NCI-H1436 (cell line): ENCODE measurements at places on chromosomes 7 and 10.

- no peak for DNase-seq
Measured at GRCh38 chr10:15469111-15469510, 98.0 kb upstream of the FAM171A1 start.

DNA sequence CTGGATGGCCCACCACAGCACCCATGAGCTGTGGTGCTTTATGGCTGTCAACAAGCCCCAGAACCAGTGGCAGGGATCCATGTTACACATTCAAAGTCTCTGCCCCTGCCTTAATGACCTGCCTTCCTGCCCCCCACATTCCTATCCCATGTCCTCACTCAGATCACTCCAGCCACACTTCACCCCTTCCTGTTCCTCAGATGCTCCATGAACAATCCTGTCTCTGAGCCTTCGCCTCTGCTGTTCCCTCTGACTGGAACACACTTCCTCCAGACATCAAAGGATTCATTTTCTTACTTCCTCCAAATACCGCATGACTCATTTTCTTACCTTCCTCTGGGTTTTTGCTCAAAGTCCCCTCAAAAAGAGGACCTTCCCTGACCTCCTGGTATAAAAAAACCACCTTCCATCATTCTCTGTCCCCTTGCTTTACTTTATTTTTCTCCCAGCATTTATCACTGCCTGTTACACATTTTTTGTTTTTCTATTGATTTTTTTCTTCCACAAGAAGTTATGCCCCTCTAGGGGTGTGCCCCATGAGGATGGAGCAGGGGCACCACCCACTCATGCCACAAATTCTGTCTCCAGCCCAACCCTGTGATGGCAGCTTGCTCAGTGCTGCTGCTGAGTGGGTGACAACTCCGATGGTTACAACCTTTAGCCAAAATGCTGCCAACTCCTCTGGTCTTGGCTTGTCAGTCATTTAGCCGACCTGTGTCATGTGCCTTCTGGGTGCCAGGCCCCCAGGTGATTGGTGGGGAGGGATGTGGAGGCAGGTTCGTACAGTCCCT lies 18.2 kb downstream of the COL13A1 start:
- no peak for DNase-seq

GRCh38 chr10:91681361-91682276 lies 48.7 kb upstream of the PPP1R3C start:
- peak; percentile 17 for DNase-seq

DNA sequence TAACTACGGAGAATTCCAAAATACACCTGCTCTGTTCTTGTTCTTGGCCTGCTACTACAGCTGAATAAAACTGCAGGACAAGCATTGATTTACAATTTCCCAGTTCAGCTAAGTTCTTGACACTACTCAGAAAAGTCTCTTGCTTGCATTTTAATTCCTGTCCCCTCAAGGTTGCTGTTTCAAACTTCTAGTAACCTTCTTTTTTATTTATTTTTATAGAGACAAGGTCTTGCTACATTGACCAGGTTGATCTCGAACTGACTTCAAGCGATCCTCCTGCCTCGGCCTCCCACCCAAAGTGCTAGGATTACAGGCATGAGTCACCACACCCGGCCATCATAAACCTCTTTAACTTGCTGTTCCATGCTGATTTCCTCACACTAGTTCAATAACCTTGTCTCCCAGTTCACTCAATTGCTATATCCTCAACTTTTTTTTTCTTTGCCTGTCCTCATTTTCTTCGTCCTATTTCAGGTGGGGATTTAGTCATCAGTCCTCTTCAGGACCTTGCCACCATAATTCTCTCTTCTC lies 79.9 kb downstream of the ARHGAP21 start:
- DNase-seq: no peak

- no peak for DNase-seq
Measured at GRCh38 chr10:63077800-63078199, 55.3 kb upstream of the NRBF2 start.

DNA sequence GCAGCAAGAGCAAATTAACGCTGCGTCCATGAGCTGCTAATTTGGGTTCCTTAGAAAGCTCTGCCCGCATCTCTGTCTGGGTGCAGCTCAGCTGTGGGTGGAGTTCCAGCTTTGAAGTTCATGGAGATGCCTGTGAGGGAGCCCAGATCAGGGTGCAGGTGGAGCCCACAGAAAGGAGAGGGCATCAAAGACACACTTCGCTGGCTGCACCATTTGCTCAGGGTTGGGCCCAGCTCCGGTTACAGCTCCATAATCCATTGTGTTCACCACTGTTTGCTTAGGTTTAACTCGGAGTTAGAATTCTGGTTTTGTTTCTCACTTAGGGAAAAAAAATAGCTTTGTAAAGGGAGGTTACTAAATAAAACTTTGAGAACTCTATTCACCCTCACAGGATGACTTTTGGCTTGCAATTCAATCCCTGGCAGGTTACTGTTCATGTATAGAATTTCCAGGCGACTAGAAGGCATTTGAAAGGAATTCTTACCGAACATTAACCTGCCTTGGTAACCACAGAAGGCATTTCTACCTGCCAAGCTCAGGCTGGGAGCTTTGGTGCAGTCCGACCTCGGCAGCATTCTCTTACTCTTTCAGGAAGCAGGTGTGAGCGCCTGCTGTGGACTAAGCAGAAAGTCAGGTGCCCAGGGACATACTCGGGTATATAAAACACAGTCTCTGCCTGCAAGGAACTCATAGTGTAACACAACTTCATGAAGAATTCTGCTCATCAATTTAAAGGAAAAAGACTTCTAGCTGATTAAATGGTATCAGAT lies 179.5 kb upstream of the RNF32 start:
- no peak for DNase-seq

GRCh38 chr7:11373546-11374142 lies 400.0 kb downstream of the PHF14 start:
- DNase-seq: peak; percentile 36

DNA sequence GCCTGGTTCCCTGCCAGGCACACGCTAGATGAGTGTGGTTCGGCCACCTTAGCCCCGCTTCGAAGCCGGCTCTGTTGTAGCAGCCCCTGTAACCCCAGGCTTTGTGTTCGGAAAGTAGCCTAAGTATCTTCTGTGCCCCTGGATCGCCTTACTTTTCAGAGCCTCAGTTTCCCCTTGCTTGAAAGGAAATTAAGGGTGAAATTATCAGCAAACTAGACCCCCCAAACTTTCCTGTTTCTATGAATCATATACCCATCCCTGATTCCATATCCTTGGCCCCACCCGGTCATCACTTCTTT lies 312 bp downstream of the PDCD11 start:
- no peak for DNase-seq

DNA sequence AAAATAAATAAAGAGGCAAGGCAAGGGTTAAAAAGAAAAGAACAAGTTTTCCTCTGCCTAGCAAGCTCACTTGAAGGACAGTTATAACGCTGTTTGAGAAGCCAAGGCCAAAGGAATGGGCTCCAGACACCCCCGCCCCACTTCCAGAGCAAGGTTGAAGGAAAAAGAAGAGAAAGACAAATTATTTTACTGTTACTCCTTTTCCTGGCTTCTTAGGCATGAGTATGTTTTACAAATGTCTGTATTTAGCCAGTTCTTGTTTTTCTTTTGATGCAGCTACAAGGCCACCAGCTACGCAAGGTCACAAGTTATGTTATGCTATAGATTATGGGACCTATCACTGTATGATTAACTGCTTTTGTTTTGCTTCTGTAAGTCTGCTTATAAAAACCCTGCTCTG lies 94.6 kb downstream of the ZNF22 start:
- DNase-seq: no peak

- no peak for DNase-seq
Measured at GRCh38 chr10:126126866-126127265, 230.5 kb downstream of the FANK1 start.

DNA sequence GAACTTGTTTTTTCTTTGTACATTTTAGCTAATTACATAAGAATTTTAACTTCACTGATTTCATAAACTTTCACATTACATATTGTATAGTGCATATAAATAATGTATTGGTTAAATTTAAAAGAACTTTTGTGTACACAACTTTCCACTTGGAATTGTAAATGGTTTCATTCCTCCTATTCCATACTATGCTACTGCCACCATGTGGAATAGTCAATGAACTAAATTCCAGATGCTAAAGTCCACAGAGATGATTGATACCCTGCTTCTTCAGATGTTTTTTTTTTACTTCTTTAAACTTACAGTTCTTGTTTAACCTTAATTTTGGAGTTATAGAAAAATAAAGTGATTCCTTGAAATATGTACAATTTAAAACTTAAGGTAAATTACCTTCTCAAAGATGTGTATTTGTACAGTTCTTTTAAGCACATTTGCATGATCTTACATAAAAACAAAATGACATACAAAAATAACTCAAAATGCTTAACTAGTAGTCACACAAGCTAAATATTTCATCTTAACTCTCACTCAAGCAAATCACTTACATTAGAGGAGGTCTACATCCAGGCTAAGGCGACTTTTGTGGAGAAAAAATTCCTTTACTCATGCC lies 247.6 kb upstream of the HGF start:
- peak; percentile 1 for DNase-seq

- no peak for DNase-seq
Measured at GRCh38 chr7:84981055-84981976, 205.5 kb downstream of the SEMA3D start.

DNA sequence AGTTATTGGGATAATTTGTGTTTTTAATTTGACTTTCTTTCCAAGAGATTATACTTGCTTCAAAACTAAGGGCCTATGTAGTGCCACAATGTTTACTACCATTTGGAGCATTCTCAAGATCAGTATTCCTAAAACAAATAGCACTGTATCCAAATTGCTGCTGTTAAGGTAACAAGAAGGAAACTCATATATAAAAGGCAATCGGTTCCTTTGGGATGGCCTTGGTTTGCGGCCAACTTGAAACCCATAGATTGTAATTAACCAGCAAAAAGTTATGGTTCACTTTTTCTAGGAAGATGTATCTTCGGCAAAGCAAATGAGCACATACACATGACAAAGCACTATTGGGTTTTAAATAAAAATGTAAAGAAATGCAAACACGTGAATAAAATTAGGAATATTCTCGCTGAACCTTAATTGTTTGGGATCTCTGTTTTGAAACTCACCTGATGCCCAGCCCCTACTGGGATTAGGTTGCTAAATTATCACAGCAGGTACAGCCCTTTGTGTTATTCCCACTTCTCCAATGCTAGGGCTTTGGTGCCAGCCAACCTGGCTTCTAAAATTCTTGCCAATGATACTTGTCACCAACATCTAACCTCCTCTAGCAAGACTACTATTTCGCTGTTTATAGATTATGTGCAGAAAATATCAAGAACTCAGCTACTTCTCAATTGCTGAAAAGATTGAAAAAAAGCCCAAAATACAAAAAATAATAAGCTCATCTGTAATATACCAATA lies 16.0 kb downstream of the CDNF start:
- DNase-seq: no peak

DNA sequence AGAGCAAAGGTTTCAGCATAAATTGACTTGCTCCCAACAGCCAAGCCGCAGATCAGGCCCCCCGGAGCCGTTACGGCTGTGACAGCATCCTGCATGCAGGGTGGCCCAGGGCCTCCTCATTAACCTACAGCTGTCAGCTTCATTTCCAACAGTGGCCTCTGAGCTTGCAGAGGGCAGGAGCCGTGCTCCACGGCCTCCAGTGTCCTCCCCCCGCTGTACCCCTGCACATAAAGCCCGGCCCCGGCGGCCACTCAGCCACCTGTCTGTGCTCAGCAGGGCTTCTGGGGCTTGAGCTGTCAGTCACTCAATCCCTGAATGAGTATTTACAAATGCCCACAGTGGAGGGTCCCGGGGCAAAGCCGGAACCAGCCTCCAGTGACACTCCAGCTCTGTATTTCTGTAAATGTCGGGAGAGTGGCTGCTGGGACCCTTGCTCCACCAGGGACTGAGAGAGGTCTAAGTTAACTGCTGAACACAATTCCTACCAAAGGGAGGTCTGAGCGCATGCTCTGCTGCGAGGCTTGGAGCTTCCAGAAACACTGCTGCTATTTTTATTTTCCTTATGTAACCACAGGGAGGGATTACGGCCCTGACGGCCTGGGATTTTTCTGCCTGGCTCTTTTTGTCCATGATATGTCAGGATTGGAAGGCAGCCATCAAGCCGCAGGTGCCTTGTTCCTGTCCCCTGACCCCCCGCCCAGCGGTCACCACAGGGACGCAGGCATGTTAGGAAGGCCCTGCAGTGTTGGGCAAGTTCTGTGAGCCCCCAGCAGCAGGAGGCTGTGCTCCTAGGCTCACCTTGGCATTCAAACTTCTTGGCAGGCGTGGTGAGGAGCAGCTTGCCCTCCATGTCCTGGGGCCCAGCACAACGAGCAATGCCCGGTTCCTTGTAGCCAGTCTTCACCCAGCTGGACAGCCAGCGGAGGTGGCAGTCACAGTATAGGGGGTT lies 165.0 kb downstream of the SLIT1 start:
- no peak for DNase-seq
